ENCODE measurements at places on chromosomes 7 and 10.

DNA sequence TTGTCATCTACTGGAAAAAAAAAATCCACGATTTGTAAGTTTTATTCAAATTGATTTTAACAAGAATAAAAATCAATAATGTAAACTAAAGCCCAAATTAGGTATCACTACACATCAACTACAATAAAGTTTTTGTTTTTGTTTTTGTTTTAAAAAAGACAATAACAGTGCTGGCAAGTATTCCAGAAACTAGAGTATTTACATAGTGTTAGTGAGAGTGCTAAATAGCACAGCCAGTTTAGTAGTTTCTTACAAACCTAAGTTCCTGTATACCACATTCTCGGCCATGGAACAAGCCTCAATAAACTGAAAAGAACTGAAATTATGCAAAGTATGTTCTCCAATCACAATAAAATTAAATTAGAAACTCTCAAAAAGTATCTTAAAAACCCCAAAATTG, 8.1 kb downstream of the ARHGAP12 start:
- no peak for DNase-seq

DNA sequence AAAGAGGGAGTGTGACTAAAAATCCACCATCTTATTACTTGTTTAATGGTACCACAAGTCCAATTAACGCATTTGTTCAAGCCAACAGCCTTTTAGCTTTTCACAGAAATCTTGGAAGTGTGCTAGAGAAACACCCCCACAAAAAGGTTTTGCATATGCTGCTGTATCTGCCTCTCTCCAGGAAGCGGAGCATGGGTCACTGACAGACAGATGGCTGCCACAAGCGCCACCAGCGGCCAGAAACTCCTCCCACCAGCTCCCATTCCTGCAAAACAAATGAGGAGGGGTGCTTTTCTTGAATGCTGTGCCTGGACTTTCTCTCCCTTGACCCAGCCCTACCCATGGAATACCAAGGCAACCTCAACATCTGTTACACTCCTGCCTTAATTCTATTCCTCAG, 176.3 kb upstream of the LRGUK start:
- DNase-seq, result no peak

- no peak for DNase-seq
Measured at GRCh38 chr10:61608255-61609033, 54.3 kb upstream of the CABCOCO1 start.

DNA sequence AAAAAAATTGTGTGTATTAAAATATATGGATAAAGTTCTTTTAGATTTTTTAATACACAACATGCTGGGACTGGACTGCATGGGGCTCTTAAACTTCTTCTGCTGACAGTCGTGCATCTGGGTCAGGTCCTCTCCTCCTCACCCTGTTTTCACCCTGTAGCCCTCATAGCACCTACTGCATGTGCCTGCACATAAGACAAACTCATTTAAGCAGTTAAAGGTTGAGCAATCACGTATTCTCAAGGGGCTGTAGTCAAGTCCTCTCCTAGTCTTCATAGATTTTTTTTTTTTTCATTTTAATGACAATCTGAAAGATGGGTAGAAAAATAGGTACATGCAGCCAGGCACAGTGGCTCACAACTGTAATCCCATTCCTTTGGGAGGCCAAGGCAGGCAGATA, 23.6 kb upstream of the PDCD4 start:
- no peak for DNase-seq

GRCh38 chr7:16571941-16572340, 45.3 kb downstream of the LRRC72 start:
- DNase-seq, result no peak
